ENCODE measurements at places on chromosomes 7 and 10.

GRCh38 chr7:152025937-152026890 is 740 bp downstream of the GALNT11 start:
- DNase-seq = no peak

DNA sequence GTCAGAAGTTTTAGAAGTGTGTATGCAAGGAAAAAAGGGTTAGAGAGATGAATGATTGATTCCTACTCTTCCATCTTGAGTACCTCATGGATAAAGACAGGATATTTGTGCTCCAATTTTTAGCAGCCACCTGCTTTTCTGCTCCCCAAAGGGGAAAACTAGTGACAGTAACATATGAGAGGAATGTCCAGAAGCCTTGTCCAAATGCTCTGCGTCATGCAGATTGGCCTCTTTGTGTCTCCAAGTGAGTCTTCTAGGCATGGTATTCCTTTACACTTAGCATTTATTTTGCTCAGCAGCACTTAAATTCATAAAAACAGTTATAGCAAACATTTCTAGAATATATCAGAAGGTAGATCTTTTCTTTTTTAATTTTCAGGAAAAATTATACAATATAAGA is 306.8 kb downstream of the CNTNAP2 start:
- no peak for DNase-seq

GRCh38 chr10:70051848-70052247 is 798 bp upstream of the MACROH2A2 start:
- no peak for DNase-seq

- no peak for DNase-seq
These were observed 3.1 kb upstream of the ABCC2 start for GRCh38 chr10:99779335-99779734.

DNA sequence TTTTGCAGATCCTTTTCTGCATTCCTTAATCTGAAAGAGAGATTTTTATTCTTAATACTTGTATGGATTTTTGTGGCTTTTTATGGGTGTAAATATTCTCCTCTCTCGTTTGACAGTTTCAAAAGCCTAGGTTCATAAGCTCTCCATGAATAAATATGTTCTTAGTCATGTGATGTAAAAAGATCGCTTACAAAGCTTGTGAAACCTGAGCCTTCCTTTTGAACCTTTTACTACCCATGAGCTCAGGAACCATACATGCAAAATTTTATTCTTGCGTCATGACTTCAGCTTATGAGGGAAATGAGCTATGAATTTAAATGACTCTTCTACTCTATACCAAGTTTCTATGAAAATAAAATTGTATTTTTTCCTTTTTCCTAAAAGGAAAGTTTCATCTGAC is 98.7 kb downstream of the POLL start:
- DNase-seq = no peak

DNA sequence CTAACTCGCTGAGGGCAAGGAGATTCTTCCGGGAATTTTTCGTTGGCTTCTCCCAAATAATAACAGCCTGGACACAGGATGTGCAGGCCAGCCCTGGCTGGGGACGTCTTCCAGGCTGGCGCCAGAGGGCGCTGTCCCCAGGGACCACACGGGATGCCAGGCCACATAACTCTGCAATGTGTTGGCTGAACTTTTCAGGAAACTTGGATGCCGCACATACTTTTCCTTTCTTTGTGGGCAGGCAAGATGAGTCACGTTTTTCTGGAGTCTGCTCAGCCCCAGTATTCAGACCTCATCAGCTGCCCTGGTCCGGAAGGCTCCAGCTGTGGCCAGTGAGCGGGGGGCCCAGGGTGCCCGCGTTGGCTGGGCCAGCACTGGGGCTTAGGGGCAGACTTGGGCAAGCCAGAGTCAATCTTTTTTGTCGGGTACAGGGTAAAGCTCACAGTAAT is 122.7 kb downstream of the PRKAG2 start:
- DNase-seq = no peak

DNA sequence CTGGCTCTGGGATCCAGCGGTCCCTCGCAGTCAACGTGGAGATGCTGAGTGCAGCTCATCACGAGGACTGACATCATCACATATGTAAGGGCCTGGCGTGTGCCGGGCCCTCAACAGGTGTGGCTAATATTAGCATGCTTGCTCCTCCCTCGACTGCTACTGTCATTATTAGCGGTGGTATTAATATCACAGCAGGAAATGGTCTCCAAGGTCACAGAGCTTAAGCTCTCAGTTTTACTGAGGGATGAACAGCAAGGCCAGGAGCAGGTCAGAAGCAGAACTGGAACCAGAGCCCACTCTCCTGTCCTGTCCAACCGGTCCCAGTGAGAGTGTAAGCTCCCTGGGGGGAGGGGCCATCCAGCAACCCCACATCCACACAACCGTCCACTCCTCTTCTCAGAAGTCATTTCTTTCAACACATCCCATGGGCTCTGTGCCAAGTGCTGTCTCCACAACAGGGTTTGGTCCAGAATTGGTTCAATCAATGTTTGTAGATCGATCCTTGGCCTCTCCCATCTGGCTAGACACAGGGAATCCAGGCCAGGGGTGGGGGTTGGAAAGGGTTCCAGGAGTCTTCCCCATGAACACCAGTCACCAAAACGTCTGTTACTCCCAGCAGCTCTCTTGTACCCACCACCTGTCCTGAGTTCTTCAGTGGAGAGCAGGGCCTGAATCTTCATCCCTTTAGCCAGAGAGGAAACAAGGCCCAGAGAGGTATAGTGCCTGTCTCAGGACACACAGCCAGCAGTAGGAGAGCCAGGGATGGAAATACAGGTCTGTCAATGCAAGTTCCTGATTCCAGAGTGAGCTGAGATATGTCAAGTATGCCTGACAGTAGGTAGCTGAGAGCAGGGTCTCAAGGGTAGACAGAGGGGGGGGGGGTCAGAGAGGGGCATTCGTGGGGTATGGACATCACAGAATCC is 45.3 kb upstream of the ZMIZ1 start:
- DNase-seq = no peak

DNA sequence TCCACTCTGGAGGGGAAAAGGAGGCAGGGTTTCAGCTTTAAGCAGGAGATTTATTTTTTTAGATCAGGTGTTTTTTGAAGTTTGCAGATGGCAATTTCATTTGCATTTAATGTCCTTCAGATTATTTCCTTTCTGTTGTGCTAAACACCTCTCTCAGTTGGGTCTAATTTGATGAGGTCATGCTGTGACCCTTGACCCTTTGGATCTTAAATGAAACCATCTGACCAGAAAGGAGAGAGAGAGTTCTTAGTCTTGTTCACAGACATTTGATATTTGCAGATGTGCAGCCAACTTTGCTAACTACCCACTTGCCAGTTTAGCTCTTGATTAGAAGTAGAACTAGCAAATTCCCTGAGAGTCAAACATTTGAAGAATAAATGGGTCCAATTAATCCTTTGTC is 101.5 kb upstream of the RAB11FIP2 start:
- DNase-seq = no peak

- no peak for DNase-seq
These were observed 11.1 kb downstream of the ERVW-1 start for GRCh38 chr7:92466682-92467081.

DNA sequence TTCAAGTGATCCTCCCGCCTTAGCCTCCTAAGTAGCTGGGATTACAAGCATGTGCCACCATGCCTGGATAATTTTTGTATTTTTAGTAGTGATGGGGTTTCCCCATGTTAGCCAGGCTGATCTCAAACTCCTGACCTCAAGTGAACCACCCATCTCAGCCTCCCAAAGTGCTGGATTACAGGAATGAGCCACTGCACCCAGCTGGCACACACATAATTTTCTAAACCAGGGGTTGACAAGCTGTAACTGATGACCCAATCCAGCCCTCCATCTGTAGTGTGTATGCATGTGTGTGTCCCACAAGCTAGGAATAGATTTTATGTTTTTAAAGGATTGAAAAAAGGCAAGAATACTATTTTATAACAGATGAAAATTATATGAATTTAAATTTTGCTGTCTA is 125.9 kb upstream of the INSYN2A start:
- no peak for DNase-seq

DNA sequence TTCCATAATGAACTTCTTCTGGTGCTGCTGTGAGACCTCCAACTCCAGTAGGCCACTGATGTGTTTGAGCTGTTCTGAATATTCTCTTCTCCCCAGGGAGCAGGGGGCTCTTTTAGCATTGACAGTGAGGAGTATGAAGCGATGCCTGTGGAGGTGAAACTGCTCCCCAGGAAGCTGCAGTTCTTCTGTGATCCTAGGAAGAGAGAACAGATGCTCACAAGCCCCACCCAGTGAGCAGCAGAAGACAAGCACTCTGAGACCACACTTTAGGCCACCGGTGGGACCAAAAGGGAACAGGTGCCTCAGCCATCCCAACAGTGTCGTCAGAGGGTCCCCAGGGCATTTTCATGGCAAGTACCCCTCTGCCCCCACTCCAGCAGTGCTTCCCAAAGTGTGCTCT is 49.3 kb downstream of the DENND11 start:
- DNase-seq = no peak

GRCh38 chr7:43781726-43782607 is 23.5 kb downstream of the BLVRA start:
- DNase-seq = no peak

GRCh38 chr7:140673063-140673773 is 473 bp downstream of the ADCK2 start:
- DNase-seq = peak; percentile 9

DNA sequence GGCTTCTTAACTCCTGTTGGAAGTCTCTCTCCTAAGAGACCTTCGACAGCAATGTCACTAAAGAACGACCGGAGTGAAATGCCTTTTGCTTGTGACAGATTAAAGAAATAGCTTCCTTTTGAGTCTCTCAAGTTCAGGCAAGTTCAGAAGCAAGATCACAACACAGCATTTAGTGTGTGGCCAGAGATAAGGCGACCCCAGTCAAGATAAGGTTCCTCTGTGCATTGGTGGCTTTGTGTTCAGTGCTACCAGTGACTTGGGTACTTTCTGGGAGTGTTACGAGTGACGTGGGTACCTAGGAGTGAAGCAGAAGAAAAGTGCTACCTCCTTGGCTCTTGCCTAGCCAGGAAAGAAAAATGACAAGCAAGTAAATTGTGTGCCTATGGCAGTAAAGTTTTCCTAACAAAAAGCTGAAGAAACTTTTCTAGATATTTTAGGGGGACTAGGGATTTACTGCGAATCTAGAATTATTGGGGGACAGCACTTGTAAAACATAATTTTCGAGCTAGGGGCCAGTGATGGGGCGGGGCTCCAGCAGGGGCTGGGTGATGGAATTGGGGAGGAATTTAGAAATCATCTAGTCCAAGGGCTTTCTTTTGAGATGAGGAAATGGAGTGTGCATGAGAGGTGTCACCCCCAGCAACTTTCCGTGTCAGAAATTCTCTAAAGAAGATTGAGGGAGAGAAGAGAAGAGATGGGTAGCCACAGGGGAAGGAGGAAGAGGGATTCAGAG is 191.9 kb upstream of the LYZL2 start:
- no peak for DNase-seq

DNA sequence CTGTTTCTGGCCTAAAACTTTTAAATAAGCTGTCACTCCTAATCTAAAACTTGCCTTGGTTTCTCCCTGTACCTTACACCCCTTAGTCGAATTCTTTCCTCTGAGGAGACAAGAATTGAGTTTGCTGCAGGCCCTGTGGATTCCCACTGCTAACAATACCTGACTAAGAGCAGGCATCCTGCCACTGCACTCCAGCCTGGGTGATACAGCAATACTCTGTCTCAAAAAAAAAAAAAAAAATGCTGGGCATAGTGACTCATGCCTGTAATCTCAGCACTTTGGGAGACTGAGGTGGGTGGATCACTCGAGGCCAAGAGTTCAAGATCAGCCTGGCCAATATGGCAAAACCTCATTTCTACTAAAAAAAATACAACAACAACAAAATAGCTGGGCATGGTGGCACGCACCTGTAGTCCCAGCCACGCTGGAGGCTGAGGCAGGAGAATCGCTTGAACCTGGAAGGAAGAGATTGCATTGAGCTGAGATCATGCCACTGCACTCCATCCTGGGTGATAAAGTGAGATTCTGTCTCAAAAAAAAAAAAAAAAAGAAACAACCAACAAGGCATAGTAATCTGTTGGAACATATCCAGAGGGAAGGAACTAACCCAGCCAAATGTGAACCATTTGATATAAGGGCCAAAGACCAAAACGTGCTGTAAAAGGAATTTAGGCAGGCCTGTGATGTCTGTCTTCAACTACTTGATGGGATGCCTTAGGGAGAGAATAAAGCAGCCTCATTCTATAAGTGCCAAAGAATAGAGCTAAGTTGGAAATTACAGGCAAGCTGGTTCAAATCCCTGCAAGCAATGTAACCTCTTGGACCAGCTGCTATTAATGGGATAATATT is 732.7 kb upstream of the AUTS2 start:
- no peak for DNase-seq

GRCh38 chr10:75293446-75293820 is 57.7 kb upstream of the COMTD1 start:
- no peak for DNase-seq

DNA sequence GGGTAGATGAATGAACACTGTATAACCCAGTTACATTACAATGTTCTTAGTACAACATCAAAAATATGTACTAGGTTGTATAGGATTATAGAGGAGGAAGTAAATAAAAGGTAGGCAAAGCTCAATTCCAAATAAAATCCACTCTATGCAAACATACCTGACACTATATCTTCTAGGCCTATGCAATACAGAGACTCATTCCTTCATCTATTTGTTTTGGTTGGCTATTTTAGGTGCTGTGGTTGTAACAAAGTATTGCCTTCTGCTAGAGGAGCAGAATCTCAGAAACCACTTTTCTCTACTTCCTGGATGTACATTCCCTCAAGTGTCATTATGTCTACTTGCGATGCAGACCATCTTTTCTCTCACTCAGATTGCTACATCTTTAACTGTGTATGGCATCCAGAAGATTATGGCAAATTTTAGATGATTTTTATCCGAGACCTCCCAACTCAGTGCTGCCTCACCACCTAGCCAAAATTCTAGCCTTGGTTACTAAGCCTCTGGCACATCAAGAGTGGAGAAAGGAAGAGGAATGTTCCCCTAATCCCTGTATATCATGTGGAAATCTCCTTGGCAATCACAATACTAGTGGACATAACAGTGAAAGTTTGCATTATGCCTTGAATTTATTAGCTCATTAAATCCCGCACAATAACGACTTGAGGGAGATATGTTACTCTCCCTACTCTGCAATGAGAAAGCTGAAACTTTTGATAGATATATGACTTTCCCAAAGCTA is 5.5 kb upstream of the TFPI2 start:
- DNase-seq = no peak

DNA sequence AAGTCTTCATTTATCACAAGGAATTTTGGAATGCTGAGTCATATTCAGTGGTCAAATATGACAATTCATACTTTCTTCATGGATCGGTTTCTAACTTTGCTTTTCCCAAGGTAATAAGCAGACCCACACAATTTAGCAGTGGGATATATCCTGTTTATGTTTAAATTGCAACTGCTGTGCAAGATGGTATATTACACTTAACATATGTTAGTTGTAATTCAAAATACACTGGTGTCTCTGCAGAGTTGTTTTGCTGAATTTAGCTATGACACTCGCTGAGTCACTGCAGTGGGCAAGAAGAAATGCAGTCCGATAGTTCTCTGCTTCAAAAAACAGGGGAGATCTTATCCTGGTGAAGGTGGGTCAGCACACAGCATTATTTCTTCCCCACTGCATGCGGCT is 194.8 kb upstream of the PTN start:
- DNase-seq = no peak

GRCh38 chr10:38127812-38128211 is 33.7 kb downstream of the ZNF37A start:
- DNase-seq = no peak

- no peak for DNase-seq
These were observed 62.9 kb downstream of the PRKAG2 start for GRCh38 chr7:151813997-151814396.

Data from stimulated activated CD4-positive, alpha-beta T cell treated with anti-CD3 and anti-CD28 coated beads, Interleukin-1b, Interleukin-23, amount 100 ng/mL, for 1 hour (primary cell).